ENCODE measurements at places on chromosomes 2 and 18.
A peak's percentile ranks its signal among the peaks of the same experiment; 100 is the strongest.

DNA sequence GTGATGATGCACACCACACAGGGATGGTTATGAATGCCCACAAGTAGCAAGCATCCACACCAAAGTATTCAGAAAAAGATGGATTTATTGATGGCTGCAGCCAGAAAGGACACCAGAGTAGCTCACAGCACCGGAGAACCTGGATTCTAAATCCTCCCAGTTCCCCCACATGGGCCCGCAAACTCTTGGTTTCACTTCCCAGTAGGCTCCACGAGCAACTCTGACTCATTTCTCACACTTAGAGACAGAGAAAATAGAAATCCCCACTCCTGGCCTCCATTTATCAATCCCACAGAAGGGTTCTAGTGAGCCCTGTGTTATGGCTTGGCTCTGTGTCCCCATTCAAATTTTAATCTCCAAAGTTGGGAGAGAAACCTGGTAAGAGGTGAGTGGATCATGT is 426.7 kb upstream of the MYT1L start:
- no peak for DNase-seq

GRCh38 chr2:45669032-45669486 is 17.6 kb downstream of the PRKCE start:
- no peak for DNase-seq

DNA sequence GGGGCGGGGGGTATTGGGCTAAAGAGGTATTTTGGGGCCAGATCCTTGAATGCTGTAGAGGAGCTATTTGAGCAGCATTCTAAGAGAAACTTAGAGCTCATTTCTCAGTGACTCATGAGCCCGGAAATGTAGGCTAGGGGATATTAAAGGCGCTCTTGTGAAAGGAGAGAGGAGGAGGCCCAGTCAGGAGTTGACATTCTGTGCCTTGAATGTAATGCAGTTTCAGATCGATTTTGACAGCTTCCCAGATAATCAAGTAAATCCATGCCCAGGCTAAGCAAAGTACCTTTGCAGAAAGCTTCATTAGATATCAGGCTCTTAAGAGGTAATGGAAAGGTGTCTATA is 1.5 kb downstream of the CAB39 start:
- peak; percentile 41 for DNase-seq

DNA sequence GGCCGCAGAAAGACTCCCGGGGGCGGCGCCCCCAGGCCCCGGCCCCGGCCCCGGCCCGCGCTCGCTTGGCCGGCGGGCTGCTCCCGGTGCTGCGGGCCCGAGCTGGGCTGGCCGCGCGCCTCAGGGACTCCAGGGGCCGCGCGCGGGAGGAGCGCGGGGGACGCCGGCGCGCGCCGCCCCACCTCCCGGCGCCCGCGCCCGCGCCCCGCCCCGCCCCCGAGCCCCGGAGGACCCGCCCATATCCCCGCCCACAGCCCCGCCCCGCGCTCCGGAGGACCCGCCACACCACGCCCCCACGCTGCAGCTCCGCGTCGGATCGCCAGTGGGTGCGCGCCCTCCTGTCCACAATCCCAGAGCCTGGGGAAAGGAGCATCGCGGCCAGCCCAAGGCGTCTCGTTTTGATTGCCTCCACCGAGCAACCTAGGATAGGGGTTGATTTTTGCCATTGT is at the start of gene PARD6G:
PARD6G (minus strand) TSS at position 122 of the 449 bp plus-strand sequence. CDS start 166 bp downstream, outside the sequence.
- peak; percentile 54 for DNase-seq

DNA sequence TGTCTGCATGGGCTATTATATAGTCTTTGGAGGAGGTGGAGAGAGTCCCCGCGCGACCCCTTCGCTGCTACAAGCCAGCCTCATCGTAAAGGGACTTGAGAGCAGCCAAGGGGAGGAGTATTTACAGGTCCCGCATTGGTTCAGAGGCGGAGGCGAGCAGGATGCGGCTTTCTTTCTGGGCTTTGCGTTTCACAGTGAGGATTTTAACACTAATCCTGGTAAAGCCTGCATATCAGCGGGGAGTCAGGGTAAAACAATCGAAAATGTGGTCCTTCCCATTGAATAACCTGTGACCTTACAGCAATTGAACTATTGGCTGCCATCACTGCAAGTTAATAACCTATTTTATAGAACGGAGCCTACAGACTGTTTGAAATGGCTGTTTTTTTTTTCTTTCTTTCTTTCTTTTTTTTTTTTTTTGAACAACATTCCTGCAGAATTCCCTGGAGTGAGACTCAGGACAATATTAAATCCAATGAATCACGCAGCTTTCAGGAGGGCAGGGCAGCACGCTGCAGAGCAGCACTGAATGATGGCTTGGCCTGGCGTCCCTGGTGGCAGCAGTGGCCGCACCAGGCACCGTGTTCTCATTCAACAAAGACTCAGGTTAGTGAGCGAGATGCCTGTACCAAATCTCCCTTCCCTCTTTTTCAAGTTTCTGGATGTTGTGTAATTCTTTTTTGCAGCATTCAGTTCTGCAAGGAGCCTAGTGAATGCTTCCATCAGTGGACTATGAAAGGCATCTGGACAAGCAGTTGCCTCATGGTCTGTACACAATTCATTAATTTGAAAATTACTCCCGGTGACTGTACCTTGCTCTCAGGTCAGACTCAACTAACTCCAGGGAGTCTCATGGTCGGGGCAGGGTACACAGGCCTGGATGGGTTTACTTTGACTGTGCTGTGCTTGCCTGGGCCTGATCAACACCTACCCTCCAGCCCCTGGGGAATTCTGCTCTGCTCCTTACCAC is 19.8 kb downstream of the SMIM21 start:
- no peak for DNase-seq

DNA sequence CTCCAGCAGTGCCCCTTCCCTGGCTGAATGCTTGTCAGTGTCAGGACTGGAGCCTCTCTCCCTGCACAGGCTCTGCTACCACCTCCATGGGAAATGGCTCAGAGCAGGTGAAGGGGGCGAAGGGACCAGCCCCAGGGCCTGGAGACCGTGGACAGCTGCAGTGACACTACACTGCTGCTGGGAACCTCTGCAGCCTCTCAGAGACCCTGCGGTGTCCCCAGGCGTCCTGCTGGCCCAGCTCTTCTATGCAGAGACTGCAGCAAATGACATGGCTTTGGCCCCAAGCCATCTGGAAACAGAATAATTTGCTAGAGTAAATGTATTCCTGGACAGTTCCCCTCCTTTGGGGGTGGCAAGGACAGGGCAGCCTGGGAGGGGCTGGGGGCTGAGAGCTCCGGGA is 53.2 kb downstream of the CIB4 start:
- DNase-seq, result no peak

DNA sequence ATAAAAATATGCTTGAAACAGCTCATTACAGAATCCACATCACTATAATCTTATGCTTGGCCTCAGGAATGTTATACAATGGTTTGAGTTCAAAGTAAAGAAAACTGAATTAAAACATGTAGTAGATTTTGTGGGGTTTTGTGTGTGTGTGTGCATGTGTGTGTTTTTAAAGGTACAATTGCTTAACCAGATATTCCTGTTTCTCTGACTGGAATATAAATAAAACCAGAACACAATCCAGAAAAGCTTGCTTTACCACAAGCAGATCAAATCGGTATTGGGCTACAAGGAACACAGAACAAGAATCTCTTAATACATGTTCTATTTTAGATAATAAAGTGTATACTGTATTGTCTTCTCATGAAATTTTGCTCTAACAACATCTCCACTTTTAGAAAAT is 110.0 kb downstream of the TMEM247 start:
- DNase-seq, result no peak

GRCh38 chr2:27085673-27086089 is 891 bp upstream of the KHK start:
- peak; percentile 24 for DNase-seq

DNA sequence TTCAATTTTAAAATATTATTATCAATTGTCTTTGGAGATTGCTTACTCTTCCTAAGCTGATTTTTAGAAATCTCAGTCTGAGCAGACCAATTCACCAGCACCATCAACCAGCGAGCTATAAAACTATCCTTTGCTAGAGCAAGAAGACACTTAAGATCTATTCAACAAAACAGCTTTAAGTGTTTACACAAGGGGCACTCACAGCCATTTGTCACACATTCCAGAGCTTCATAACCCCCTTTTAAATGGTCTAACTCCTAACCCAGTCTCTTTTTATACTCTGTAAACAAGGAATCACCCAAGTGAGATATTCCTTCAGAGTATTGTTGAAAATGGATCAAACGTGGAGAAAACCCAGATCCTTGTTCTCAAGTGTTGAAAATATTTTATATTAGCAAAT is 1294.1 kb upstream of the CHAC2 start:
- DNase-seq, result no peak

- no peak for DNase-seq
These were observed 88.4 kb downstream of the BCL2L11 start for GRCh38 chr2:111209045-111209514.

DNA sequence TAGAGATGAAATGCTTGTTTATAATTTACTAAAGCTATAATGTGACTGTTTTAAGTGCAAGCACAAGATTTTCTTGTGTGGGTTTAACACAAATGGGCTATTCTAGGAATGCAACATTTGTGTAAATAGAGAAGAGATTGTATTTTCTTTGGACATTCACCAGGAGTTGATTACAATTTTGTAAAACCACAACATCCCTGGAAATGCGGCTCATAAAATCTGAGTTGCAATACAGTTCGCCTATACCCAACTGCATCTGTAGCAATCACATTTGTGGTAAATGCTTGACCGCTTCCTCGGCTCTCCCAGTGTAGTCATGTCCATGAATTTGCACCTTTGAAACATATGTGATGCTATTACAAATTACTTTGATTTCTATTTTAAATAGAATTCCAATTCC is 348.7 kb upstream of the CDH20 start:
- no peak for DNase-seq

GRCh38 chr2:38375696-38376345 is 1.3 kb downstream of the ATL2 start:
- DNase-seq, result no peak

DNA sequence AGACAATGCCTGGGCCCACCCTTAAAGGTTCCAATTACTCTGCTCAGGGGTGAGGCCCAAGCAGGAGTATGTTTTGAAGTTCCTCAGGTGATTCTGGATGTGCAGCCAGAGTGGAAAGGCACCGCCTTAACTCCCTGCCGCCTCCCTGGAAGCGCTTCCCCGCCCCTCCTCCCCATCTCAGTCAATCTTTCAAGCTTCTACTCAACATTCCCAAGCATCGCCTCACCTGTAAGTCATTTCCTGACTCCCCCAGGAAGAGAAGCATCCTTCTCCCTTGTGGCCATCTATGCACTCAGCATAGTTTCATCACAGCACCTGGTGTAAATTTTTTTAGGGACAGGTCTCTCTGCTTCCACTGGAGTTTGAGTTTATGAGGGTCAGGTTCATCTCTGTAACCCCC is 67.5 kb downstream of the MYL12B start:
- DNase-seq, result no peak

DNA sequence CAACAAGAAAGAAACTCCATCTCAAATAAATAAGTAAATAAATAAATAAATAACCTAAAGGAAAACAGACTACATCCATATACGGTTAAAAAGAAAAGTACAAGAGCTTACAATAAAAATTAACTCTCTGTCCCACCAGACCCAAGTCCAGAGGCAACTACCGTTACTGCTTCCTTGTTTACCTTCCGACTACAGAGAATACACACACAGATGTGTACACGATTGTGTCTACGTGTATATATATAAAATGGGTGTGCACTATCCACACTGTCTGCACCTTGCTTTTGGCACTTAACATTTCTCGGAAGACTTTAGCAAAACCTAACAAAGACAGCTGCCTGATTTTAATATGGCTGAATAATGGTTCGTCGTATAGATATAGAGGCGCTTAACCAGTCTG is 69.9 kb downstream of the ACTR2 start:
- DNase-seq, result no peak

DNA sequence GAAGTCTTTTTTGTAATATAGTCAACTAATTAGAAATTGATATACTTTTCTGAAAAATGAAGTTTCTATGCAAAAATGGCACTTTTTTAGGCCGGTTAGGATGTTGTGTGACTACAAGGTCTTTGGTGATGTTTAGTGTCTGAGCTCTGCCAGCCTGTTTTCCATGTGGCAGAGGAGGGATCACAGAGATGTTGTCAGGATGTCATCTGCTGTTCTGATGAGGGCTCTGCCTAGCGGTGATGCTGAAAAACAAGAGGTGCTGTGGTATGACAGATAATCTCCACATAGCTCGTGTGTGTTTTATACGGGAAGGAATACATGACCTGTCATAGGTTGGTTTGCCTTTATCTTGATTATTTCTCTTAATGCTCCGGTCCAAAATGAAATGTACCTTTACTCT is 12.0 kb upstream of the IAH1 start:
- DNase-seq, result no peak

Measured in stimulated activated CD4-positive, alpha-beta T cell treated with anti-CD3 and anti-CD28 coated beads, Interleukin-4, amount 100 ng/mL, for 48 hours (primary cell).